ENCODE measurements at places on chromosomes 3 and 15.

DNA sequence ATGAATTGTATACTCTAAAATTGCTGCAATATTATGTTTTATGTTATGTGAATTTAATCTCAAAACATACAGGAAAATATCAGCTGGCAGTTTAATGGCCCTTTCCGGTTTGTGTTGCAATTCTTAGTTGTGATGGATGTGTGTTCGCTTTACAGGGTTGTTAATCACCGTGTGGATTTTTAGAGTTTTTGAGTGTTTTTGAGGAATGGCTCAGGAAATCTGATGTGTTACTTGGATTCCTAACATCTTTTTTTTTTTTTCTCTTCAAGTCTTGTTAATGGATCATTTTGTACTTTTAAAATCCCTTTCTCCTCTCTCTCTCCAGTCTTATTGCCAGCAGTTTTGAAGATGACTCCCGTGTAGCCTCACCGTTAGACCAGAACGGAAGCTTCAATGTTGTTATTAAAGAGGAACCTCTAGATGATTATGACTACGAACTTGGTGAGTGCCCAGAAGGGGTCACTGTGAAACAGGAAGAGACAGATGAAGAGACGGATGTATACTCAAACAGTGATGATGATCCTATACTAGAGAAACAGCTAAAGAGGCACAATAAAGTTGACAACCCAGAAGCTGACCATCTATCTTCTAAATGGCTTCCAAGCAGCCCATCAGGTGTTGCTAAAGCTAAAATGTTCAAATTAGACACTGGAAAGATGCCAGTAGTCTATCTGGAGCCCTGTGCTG, 35.7 kb downstream of the MGA start:
- peak; percentile 42 for DNase-seq

DNA sequence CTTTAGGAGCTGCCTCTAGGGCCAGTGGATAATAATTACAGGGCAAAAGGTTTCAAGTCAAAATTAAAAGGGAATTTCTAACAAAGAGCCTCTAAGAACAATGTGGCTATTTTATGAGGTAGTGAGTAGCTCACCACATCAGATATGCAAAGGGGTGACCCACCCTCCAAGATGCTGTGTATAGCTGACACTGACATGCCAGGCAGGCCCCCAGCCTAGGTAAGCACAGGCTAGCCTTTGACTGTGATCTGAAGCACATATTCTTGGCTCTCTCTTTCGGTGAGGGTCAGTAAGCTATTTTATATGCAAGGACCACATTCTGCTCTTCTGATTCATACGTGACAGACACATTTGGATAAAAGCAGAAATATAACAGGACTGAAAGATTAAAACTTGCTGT, 2.8 kb upstream of the THSD4 start:
- DNase-seq: no peak

GRCh38 chr15:68299436-68299835, 21.9 kb downstream of the FEM1B start:
- peak; percentile 22 for DNase-seq

DNA sequence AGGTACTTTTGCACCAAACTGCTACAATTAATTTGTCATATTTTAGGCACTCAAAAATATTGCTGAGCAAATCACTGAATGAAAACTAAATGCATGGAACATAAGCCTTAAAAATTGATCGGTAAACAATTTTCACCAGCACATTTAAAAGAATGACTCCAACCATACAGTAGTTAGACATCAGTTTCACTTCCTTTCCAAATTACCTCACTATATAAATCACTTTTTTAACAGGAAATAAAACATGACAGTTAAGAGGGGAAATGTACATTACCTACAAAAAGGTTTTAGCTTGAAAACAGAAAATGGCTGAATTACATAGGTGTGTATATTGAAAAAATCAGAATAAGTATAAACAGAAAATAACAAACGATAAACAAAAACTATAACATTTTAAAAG, 108.4 kb downstream of the SERPINI1 start:
- DNase-seq: no peak

GRCh38 chr3:127987309-127987995, 64.8 kb upstream of the SEC61A1 start:
- no peak for DNase-seq

DNA sequence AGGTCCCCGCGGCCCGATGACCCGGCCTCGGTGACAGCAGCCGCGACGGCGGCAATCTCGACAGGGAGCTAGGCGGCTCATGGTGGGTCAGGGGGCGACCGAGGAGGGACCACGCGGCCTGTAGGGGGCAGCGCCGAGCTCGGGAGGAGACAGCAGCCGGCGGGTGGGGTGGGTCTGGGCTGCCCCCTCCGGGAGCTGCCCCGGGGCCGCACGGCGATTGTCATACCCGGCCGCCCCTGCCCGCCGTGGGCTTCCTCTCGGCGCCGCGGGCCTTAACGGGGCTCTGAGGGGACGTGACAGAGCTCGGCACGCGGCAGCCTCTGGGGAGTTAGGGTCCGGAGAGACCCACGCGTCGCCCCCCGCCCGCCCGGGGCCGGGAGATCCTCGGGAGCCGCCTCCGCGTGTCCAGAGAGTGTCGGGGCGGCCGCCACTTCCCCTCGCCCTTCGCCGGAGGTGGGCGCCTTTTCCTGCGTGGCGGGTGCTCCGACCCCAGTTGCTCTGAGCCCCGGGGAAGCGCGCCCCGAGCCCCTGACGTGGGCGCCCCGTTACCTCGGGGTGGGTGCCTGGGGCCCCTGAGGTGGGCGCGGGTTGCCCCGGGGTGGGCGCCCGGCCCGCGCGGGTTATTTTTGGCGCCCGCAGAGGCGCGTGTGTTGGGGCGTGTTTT, 539 bp upstream of the PLCL2 start:
- DNase-seq: peak; percentile 52

- no peak for DNase-seq
Measured at GRCh38 chr15:90638963-90639362, 78.2 kb upstream of the BLM start.

DNA sequence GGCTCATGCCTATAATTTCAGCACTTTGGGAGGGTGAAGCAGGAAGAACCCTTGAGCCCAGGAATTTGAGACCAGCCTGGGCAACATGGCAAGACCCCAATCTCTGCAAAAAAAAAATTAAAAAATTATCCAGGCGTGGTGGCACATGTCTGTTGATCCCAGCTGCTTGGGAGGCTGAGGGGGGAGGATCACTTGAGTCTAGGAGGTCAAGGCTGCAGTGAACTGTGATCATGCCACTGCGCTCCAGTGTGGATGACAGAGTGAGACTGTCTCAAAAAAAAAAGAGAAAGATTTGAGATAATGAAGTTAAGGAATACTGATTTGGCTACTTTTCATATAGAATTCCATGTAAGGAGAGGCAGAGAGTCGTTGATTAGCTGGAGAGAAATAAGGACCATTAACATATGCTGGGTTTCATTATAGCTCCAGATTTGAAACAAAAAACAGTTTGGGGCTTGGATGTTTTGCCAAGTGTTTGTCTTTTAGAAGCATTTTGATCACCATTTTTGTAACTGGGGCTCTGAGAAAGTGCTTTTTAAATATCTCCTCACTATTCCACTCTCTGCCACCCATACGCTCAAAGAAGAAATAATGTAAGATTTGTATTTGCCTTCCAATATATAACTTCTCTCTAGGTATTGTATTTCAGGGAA, 214.2 kb downstream of the FEZF2 start:
- DNase-seq: no peak

- no peak for DNase-seq
Measured at GRCh38 chr3:13704174-13704573, 155.2 kb downstream of the FBLN2 start.

- peak; percentile 65 for DNase-seq
Measured at GRCh38 chr3:100213891-100214573, 46.8 kb upstream of the TBC1D23 start.

DNA sequence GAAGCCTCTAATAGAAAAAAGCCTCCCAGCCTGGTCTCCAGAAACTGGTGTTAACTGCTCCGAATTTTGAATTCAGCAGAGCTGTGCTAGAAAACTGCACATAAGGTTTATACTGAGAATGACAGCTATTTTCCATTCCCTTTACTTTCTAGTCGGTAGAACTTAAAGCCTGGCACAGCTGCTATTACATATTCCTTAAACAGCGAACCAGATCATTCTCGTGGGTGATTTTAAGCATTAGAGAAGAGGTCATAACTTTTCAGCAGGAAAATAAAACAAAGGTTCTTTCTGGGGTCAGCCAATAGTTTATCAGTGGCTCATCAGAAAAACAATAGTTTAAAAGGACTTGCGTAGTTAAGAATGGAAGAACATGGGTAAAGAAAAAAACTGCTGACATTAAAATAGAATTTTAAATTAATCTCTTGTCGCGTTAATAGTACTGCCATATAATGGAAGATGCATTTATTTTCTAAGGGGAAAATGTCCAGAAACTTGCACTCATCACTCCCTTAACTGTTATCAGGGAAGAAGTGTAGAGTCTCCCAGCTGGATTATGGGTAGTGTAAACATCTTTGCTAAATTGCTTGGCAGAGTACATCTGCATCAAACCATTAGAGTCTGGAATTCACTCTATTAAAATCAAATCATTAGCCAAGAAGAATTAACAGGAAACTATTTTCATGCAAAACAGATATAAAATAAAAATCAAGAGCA, 7.9 kb downstream of the VGLL4 start:
- DNase-seq: no peak

DNA sequence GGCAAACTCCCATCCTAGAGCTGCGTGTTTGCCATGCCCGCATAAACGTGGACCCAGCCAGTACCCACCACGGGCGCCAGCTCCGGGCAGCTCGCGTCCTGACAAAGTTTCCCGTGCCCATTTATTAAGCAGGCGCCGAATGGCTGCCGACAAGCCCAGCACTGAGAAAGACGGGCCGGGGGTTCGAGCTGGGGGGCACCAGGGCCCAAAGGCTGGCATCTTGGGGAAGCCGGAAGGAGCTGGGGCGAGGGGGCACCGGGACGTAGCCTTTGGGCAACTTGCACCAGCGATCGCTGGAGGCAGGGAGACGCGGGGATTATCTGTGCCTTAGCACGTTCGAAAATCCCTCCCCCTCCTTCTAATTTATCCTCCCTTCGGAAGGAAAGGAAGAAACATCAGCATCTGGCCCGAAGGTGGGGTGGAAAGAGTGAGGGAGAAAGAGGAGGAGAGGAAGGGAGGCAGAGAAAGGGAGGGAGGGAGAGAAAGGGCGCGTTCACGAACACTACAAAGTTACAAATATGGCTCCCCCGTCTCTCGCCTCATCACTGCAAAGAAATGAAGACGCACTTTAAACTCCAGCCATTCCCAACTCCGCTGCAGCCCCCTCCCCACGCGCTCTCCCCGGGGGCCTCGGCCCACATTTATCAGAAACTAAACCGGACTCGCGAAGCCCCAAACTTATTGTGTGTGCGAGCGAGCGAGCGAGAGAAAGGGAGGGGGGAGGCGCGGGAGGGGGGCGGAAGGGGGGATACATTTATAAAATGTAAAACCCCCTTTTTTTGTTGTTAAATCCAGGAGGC, 1.0 kb downstream of the ANP32A start:
- DNase-seq: peak; percentile 52

- no peak for DNase-seq
Measured at GRCh38 chr3:136516095-136516494, 236.1 kb downstream of the STAG1 start.

DNA sequence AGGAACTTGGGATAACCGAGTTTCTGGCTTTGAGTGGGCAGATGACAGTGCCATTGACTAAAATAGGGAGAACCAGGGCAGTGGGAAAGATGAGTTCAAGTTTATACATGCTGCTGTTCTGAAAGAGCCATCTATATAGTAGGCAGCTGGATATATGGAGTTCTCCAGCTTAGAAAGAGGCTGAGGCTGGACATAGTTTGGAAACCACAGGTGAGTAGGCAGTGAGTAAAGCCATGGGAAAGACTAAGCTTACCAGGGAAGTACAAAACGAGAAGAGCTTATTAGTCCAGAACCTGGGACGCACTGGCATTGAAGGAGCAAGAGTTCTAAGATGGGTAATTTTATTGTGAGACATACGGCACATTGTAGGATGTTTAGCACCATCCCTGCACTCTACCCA, 54.2 kb downstream of the MSL2 start:
- peak; percentile 34 for DNase-seq

DNA sequence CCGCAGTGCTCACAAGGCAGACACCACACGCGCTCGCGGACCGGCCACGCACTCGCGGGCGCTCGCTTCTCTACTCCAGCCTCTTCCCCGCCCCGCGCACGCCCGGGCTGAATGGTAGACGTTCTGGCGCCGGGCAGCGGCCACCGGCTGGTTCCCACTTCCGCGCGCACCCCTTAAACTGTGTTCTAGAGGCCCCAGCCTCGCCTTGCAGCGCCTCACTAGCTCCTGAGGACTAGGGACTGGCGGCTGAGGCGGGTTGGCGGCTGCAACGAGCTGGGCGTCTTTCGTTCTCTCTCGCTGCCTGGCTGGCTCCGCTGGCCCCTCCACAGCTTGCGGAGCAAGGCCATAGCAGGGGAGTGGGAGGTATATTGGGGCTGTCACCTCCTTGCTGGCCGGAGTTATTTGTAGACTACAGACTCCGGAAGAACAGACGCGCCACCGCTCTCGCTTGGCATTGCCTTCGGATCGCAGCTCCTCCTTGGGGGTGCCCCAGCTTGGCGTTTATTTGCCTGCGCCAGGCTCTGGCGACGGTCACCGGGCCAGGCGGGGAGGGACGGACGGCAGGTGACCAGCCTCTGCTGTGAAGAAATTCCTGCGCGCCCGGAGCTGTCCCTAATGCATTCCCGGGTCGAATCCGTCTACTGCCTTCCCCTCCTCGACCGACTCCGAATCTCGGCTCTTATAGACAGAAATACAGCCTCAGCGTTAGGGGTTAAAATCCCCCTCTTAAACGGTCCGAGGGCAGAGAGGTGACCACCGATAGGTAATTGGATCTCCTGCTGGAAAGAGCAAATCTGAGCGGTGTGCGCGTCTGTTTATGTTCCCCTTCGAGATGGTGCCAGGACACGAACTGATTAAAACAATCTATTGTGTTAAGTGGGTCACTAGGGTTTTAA, 1.3 kb downstream of the GREM1 start:
- DNase-seq: peak; percentile 34

DNA sequence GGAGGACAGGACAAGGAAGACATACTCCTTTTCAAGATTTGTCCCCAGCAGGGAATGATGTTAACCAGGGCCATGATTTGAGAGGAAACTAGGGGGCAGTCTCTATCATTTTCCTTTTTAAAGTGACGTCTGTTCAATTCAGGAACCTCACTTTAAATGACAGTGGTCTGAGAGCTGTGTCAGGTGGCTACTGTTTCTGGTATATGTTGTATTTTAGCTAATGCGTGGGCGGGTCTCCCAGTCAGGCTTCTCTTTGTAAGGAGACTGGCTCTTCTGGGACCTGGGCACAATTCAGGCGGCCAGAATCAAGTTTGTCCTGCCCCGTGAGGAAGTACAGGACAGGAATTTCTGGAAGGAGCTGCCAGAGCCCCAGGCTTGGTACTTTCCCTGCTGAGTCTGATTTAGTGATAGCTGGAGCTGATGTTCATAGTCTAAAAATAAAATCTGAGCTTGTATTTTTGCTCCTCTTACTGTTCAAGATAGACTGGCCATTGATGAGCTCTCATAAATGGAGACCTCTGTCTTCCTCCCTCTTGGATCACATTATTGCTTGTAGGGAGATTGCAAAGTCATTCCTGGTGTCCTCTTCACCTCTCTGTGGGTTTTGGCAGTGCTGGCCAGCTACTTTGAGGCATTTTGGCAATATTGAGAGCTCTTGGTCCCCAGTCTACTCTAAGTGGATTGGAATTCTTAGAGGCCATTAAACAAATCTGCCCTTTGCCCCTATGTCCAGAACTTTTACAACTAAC, 25.6 kb downstream of the SQOR start:
- DNase-seq: no peak

- no peak for DNase-seq
Measured at GRCh38 chr15:62793752-62794144, 248.8 kb upstream of the TPM1 start.

- DNase-seq: peak; percentile 47
Measured at GRCh38 chr3:183537295-183537730, 18.2 kb downstream of the KLHL6 start.

- DNase-seq: peak; percentile 97
Measured at GRCh38 chr3:41267975-41268640, 68.8 kb downstream of the CTNNB1 start.

GRCh38 chr15:80777137-80777536, 2.0 kb upstream of the CEMIP start:
- peak; percentile 33 for DNase-seq
